T-helper 22 cell (primary cell): ENCODE measurements at places on chromosomes 7 and 10.

DNA sequence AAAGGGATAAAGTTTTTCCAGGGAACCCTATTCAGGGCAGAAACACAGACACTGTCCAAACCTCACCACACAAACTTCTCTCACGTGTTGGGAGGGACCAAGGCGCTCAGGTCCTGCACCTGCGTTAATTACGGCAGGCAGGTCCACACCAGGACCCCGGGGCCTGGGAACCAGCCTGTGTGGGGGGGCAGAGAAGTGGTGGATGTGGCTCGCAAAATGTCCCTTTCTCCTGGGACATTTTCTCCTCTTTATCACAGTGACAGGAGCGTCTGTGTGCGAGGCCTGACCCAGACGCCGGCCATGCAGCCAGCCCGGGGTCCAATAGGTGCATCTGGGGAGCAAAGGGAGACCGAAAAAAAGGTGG is 73.4 kb upstream of the ZNF722 start:
- DNase-seq: no peak

DNA sequence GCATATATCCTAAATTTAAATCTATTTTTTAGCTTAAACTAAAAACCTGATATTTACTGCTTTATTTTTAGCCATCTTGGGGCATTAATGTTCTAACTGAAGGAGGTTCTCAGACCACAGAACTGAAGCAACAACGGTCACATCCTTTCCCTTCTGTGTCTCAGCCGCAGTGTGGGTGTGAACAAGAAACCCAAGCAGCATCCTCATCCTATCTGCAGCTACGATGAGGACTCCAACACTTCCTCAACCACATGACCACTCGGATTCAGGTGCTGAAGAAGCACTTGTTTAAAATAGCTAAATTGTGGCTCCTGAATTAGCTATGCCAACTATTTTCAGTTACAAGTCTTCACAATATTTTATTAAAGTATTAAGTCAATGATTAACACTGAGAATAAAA is 5.3 kb downstream of the ESYT2 start:
- peak; percentile 55 for DNase-seq

DNA sequence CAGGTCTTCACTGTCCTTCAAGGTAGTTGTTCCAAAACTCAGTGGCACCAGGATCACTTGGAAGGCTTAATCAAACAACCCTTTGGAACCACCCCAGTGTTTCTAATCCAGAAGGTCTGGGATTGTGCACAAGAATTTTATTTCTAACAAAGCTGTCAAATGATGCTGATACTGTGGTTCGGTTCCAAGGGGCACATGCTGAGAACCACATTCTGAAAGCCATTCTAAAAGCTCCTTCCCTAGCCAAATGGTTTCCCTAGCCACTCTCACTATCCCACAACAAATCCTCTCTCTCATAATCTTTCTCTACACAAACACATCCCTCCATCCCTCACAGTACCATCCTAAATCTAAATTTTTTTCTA is 52.1 kb downstream of the MACC1 start:
- no peak for DNase-seq

DNA sequence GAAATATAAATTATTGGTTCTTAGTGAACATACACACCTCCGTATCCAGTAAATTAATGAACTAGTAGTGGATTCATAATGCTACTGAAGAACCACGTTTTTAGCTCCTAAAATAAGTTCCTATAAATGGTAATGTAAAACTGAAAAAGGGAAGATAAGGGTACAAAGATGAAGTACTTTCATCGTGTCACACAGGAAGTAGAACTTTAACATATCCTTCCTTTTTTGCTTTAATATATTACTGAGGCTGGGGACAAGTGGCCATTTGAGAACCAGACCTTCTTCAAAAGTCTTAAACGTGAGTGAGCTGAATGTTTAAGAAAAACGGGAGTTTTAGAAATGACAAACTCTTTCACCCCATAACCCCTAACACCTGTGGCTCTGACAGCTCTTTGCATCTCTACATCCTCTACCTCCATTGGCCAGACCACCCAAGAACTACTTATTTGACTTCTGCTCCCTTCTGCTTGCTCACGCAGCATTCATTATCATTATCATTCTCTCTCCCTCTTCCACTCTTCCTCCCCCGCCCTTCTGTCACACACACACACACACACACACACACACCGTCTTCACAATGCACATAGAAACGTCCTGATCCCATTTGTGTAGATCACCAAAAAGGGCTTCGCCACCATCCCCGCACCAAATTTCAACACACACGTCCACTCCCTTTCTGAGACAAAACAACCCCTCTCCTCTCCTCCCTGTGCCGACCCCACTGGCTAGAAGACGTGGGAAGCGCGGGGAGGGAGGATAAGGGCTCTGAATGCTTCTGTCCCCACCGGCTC is 677 bp downstream of the SKAP2 start:
- no peak for DNase-seq

- DNase-seq: no peak
Observed at GRCh38 chr7:129188372-129188891, at the start of gene SMO. SMO (plus strand) TSS chr7:129188633; CDS start chr7:129189152, 519 bp downstream.

DNA sequence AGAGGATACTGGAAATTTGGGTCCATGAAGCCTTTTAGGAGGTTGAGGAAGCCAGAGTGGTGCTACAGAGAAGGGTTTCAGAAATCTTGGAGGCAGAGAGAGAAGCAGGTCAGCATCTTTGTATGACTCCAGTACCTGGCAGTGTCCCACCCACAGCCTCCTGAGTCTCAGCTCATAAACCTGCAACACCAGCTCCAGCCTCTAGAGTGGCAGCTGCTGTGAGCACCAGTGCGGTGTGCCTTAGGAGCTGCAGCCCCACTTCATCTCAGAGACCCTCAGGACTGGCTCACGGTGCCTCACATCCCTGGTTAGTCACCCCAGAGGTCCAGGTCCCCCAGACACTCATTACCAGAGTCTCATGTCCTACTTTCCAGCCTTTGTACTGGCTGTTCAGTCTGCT is 84.8 kb upstream of the PRKAR2B start:
- DNase-seq: no peak

- no peak for DNase-seq
Observed at GRCh38 chr10:25934621-25935139, 651 bp downstream of the MYO3A start.

GRCh38 chr7:143410521-143411004 is 1.9 kb upstream of the EPHA1 start:
- no peak for DNase-seq

GRCh38 chr7:95596198-95597063 is at the start of gene PDK4:
PDK4 (minus strand) TSS chr7:95596516; CDS start chr7:95596293, 223 bp downstream.
- DNase-seq: no peak

GRCh38 chr10:10499839-10500238 is 517.8 kb upstream of the CELF2 start:
- no peak for DNase-seq

- no peak for DNase-seq
Observed at GRCh38 chr7:132065193-132065988, 509.0 kb upstream of the PODXL start.

- DNase-seq: no peak
Observed at GRCh38 chr10:20991526-20991925, 94.4 kb upstream of the NEBL start.

- DNase-seq: no peak
Observed at GRCh38 chr10:62733654-62734293, 70.7 kb upstream of the ADO start.

DNA sequence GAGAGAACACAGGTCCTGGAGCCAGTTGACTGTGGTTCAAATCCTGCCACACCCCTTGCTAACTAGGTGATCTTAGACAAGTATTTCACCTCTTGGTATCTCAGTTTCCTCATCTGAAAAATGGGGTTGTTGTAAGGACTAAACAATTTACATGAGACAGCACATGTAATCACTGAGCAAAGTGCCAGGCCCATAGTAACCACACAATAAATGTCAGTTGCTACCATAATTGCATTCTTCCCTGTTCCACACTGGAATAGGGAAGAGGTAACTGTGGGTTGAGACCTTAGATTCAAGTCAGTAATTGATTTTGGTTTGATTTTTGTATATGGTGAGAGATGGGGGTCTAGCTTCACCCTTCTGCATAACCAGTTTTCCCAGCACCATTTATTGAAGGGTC is 91.4 kb upstream of the PDLIM1 start:
- DNase-seq: no peak

DNA sequence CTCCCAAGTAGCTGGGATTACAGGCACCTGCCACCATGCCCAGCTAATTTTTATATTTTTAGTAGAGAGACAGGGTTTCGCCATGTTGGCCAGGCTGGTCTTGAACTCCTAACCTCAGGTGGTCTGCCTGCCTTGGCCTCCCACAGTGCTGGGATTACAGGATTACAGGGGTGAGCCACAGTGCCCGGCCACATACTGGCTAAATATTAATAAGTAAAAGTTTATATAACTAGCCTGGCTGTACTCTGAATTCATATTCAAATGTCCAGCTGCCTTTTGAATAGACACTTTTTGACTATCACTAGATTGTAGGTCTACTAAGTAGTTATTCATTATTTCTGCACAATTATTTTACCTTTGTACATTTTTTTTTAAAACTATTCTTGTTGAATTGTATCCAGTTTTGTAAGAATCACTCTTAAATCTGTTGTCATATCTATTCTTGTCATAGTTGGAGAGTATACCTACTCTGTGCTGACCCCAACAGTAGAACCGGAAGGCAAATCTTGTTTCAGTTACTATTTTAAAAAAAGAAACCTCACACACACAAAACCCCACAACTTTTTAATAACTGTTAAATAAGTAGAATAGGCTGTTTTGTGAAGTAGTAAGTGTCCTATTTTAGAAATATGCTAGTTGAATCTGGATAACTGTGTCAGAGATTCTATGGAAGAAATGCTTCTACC is 29.6 kb downstream of the MINPP1 start:
- no peak for DNase-seq

DNA sequence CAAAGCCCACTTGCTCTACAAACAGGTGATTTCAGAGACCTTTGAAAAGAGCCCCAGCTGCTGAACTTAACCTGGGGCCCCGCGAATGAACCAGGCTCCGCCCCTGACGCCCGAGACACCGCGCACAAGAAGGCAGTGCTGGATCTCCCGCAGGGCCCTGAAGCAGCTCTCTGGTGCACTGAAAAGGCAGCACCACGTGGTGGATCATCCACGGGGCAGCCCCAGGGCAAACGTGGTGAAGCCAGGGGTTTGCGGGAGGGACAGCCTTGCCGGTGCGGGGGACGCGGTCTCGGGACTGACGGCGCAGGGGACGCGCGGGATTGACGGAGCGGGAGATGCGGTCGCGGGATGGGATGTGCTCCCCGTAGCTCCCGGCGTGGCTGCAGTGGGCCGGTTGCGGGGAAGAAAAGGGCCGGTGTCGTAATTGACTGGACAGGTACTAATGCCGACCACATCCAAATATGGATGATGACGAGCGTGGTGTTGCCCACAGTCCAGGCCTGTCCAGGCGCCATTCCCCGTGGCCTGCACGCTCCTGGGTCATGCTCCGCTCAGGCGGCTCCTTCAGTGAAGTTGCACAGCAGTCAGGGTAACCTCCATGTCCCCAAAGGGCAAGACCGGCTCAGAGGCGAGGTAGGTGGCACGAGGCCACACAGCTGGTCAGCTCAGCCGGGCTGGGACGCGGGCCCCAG is 421.1 kb downstream of the DNAJB6 start:
- DNase-seq: no peak

DNA sequence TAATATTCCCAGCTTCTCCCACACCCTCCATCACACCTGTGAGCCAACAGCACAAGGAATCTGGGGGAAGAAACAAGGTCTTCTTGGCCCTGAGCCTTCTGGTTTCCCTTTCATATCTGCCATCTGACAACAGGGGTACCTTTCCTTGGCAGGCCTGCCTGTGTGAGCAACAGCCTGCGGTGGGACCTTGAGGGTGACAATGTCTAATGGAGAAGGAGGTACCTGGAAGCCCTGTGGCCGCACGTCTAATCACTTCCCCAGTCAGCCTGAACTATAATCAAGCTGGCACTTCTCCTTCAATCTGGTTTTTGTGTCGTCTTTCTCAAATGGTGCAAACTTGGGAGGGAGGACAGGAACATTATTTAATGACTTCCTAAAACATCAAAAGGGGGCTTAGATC is 41.2 kb downstream of the NRCAM start:
- no peak for DNase-seq

- no peak for DNase-seq
Observed at GRCh38 chr7:94049615-94050014, 45.5 kb upstream of the BET1 start.

DNA sequence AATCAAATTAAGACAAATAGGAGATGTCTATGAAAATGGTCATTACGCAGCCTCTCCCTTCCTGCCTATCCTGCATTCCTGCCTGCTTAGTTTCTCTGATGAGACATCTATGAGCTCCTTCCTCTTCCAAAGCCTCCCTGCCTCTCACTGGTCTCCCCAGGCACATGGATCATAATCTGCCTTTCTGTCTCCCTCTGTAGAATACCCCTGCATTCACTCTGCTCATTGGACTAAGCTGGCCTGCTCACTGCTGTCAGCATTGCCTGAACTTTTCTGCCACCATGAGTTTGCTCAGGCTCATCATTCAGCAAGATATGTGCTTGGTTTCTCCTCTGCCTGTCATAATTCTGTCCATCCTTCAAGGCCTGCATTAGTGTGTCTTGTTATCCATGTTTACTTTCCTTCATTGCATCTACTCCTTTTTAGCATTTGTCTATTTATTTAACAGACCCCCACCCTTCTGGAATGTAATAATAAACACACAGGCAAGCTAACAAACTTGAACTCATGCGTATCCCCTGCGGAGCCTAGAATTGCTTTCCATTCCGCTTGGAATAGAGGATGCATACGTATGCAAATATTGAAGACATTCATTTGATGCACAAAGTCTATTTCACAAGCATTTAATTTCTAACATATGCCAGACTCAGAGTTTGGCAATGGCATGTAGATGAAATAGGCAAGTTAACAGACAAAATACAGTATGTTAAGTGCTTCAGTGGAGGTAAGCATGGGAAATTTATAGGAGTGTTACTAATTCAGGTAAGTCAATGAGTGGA is 88.3 kb downstream of the PTPRZ1 start:
- no peak for DNase-seq

GRCh38 chr10:131003455-131003854 is 308.1 kb downstream of the TCERG1L start:
- DNase-seq: no peak

DNA sequence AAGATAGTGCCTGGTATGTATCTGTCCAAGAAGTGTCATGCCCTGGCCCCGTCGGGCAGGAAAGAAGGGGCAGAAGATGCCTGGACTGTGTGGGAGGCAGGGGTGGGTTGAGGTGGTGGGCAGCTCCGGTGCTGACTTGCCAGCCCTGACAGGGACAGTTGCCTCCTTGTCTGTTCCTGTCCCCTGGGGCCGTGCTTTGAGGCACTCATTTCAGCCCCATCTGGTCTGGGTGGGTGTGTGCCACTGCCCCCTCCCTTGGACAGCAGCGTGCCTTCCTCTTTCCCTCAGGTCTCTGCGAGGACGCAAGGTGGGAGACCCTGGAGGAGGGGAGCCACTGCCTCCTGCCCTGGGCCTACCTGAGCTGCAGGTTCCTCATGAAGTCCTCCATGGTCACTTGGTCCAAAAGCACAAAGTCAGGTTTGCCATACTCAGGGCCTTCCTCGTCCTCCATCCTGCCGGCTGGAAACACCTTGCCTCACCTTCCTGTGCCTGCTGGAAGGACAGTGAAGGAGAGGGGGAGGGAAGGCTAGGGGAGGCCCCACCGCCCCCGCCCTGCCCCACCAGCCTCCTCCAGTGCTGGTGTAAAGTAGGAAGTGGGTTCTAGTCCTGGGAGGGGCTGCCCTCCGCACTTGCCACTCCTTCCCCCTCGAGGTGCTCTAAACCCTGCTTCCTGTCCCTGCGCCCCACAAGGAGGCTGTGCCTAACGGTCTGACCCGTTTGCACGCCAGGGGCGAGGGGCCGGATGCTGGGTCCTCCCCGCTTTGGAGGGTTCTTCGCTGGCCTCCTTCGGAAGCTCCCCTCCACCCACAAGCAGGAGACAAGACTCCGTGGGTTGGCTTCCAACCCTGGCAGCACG is at the start of gene MYO1G:
TSS of gene MYO1G (minus strand) at position 505 of the 856 bp plus-strand sequence. CDS start at position 451, 54 bp downstream.
- DNase-seq: peak; percentile 90
